Osteoblast (primary cell): ENCODE measurements at places on chromosomes 3 and 15. TPM values are rescaled to one million over a fixed set of nuclear protein-coding genes. Genes with fewer than 3 reads are reported as not detected.

GRCh38 chr3:57758686-57759085, 2.6 kb downstream of the SLMAP start:
- H3K4me3 ChIP-seq: peak overlapping the region; percentile 94
- peaks cover 28% of the 10 kb centered on the region for H3K4me1 ChIP-seq
- no peaks in the 10 kb centered on the region for H3K27me3 ChIP-seq
- peaks cover 18% of the 10 kb centered on the region for H3K36me3 ChIP-seq
- no peak overlapping the region for H3K27ac ChIP-seq

DNA sequence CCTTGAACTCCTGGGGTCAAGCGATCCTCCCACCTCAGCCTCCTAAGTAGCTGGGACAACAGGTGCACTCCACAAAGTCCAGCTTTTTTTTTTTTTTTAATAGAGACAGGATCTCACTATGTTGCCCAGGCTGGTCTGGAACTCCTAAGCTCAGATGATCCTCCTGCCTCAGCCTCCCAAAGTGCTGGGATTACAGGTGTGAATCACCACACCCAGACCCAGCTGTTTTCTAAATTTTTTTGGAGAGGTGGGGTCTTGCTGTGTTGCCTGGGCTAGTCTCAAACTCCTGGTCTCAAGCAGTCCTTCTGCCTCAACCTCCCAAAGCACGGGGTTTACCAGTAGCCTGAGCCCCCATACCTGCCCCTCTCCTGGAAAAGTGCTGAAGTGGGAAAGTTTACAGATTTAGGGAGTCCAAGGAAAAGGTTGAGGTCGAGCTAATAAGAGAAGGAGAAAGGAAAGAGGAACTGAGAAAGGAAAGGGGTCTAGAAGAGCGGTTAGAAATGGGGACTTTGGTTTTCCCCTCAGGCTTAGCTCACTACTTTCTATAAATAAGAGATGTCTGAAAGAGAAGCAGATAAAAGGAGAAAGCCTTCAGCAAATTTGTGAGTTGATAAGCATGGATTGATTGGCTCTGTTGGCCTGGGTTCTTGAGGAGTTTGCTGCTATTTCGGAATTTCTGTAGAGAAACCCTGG, 23.6 kb downstream of the UBE2E1 start:
- no peaks in the 10 kb centered on the region for H3K4me1 ChIP-seq
- H3K36me3 ChIP-seq: no peaks in the 10 kb centered on the region
- no peak for DNase-seq
- no peak overlapping the region for H3K4me3 ChIP-seq

- H3K27me3 ChIP-seq: peaks cover 3% of the 10 kb centered on the region
- DNase-seq: no peak
- H3K4me3 ChIP-seq: no peak overlapping the region
- H3K4me1 ChIP-seq: peaks cover 37% of the 10 kb centered on the region
Measured at GRCh38 chr3:195544634-195545033, 1.5 kb upstream of the PPP1R2 start.

DNA sequence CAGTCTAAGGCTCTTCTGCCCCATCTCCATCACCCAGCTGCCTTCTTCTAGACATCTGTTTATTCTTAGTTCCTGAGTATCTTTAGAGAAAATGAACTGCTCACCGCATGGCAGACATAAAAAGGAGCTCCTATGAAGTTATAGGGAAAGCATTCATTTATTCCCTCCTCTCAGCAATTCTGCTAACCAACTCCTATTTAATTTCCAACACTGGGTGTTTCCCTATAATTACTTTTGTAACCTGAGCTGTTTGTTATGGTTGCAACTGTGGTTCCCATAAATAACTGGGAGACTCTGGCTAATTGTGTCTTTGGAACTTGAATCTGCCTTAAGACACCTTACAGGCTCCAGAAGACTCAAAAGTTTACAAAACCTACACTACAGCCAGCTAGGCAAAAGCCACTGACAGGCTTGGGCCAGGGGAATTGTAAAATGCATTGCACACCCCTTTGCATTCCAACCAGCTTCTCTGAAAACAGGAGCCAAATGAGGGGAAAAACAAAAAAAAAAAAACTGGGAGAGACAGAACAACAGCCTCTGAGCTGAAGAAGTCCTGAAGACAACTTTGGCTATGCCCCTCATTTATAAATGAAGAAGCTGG, 231.5 kb upstream of the FEZF2 start:
- H3K27ac ChIP-seq: peak overlapping the region; percentile 99
- no peak for DNase-seq
- H3K4me3 ChIP-seq: no peak overlapping the region
- peaks cover 64% of the 10 kb centered on the region for H3K4me1 ChIP-seq

GRCh38 chr3:50203809-50204803, 965 bp upstream of the SLC38A3 start:
- H3K36me3 ChIP-seq: no peaks in the 10 kb centered on the region
- peak; percentile 90 for DNase-seq
- H3K4me1 ChIP-seq: no peaks in the 10 kb centered on the region
- H3K4me3 ChIP-seq: no peak overlapping the region
- peaks cover 67% of the 10 kb centered on the region for H3K27me3 ChIP-seq

GRCh38 chr3:14461748-14462324, 59.4 kb downstream of the SLC6A6 start:
- H3K27me3 ChIP-seq: no peaks in the 10 kb centered on the region
- no peak overlapping the region for H3K27ac ChIP-seq
- H3K36me3 ChIP-seq: peaks cover 87% of the 10 kb centered on the region
- no peak overlapping the region for H3K4me3 ChIP-seq

DNA sequence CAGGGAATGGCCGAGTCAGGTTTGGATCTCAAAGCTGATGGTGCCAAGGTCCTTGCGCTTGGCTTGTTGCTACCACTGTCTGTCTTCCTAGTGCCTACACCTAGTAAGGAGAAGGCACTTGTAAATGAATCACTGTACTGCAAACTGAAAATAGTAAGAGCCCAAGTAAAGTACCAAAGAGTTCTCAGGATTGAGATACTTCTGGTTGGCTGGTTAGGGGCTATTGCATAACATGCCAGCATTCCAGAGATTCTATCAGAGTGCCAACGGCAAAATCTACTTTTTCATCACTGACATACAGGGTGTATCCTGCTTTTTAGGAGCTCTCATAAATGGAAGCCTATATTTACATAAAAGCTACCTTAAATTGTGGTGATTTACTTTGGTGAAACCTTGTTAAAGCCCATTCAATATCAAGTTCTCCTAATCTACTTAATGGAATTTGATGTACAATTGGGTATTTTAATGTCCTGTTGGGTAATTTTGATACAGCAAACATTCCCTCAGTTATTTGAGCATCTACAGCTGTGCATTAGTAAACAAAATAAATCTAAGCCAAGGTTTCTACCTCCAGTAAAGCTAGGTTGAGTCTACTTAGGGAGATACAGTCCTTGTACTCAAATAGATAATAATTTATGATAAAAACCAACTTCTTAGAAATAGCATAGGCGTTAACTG, 30.7 kb upstream of the CHD2 start:
- DNase-seq: peak; percentile 90
- no peak overlapping the region for H3K27ac ChIP-seq
- H3K27me3 ChIP-seq: no peaks in the 10 kb centered on the region
- no peaks in the 10 kb centered on the region for H3K36me3 ChIP-seq

DNA sequence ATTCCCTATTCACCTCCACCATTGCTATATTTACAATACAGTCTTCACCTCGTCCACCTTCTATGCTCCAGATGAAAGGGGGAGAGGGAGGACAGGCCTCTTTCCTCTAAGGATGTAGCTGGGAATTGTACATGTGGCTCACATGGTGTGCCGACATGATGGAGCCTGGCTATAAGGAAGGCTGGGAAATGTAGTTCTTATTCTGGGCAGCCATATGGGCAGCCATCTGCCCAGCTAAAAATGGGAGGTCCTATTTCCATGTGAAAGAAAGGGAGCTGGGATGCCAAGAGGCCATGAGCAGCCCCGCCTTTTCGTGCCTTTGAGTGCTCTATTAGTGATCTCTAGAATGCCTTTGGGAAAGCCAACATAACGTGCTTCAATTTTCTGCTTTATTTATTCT, 27.1 kb upstream of the MGLL start:
- no peaks in the 10 kb centered on the region for H3K36me3 ChIP-seq
- peaks cover 12% of the 10 kb centered on the region for H3K27me3 ChIP-seq
- H3K4me1 ChIP-seq: no peaks in the 10 kb centered on the region
- H3K27ac ChIP-seq: no peak overlapping the region
- no peak for DNase-seq
- no peak overlapping the region for H3K4me3 ChIP-seq

DNA sequence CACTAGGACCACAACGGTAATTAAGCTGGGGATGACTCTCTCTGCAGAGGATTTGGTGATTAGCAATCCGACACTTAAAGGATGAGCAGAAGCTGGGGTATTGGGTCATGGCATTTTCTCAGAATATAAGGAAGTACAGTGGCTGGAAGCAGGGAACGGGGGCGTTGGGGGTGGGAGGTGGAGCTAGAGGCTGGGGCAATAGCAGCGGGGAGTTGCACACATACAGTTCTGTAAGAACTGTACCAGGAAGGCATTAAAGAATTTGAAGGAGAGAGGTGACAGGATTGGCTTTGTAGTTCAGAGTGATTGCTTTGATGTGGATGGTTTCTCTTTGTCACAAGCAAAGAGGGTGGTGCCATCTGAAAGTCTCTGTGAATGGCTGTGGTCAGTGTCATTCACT, 28.2 kb downstream of the PSMD6 start:
- H3K27ac ChIP-seq: no peak overlapping the region
- no peaks in the 10 kb centered on the region for H3K27me3 ChIP-seq
- peaks cover 85% of the 10 kb centered on the region for H3K36me3 ChIP-seq
- no peaks in the 10 kb centered on the region for H3K4me1 ChIP-seq
- no peak for DNase-seq

GRCh38 chr15:70279096-70279495, 181.4 kb upstream of the TLE3 start:
- H3K36me3 ChIP-seq: no peaks in the 10 kb centered on the region
- DNase-seq: no peak
- no peak overlapping the region for H3K27ac ChIP-seq
- peaks cover 11% of the 10 kb centered on the region for H3K4me1 ChIP-seq
- H3K27me3 ChIP-seq: no peaks in the 10 kb centered on the region

DNA sequence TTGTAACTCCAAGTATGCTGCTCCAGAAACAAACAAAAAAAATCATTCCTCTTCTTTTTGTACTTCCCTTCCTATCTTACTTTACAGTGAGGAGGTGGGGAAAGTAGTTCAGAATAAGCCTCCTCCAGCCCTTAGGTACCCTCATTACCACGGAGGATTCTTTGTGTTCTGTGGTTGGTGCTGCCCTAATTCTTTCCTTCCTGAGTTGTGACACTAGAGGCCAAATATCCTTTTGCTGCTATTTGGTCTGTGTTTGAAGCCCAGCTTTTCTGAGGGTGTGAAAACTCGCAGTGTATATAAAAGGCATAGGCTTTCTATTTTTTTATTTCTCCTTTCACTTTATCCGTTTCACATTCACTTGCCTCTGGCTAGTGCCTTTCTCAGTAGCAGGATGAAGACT, 98.2 kb downstream of the HHLA2 start:
- peaks cover 11% of the 10 kb centered on the region for H3K4me1 ChIP-seq
- H3K27me3 ChIP-seq: peaks cover 40% of the 10 kb centered on the region
- no peaks in the 10 kb centered on the region for H3K36me3 ChIP-seq
- H3K4me3 ChIP-seq: no peak overlapping the region

DNA sequence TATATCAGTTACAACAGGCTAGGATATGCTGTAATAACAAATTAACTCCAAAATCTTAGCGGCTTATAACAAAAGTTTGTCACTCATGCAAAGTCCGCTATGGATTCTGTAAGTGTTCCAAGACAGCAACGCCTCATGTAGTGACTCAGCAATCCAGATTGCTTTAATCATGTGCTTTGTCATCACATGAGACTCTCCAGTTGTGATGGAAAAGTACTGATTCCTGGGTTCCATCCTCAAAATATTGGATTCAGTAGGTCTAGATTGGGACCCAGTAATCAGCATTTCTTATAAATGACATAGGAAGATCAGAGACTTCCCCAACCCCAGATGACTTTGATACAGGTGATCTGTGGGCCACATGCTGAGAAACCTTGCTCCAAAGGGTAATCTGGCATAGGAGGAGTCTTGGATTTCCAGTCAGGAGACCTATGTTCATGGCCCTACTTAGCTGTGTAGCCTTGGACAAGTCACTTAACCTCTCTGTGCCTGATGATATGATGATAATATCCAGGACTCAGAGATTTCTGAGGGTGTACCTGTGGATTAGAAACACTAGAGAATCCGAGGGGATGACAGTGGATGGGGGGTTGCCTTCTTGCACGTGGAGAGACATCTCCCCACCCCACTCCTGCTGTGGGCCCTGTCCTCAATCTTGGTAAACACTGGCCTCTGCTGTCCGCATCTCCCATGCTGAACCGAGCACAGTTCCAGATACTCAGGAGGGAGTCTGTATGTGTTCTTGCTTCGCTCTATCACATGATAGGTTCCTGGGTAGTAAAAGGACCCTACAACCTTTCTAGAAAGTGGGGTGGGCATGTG, 65.5 kb downstream of the CORO2B start:
- H3K4me3 ChIP-seq: peak overlapping the region; percentile 10
- H3K36me3 ChIP-seq: no peaks in the 10 kb centered on the region
- peak; percentile 94 for DNase-seq
- peak overlapping the region; percentile 85 for H3K27ac ChIP-seq
- no peaks in the 10 kb centered on the region for H3K27me3 ChIP-seq

GRCh38 chr3:114879059-114880031, 267.7 kb downstream of the ZBTB20 start:
- peak; percentile 49 for DNase-seq
- peak overlapping the region; percentile 34 for H3K4me3 ChIP-seq
- no peaks in the 10 kb centered on the region for H3K36me3 ChIP-seq
- H3K27me3 ChIP-seq: no peaks in the 10 kb centered on the region

GOLGA8S gene
- under 0.01 TPM in 2 replicates for total RNA-seq

CHRNA7 gene
- total RNA-seq: under 0.01 TPM in 1 of 2 replicates, not detected in the other

LRRC31 gene
- not detected in 2 replicates for total RNA-seq

TFDP2 gene
- 41.6 and 146 TPM in 2 replicates for total RNA-seq

GOLGA8T gene
- not detected in 2 replicates for total RNA-seq
